ENCODE measurements at places on chromosomes 4 and X.

GRCh38 chr4:4831266-4831665, 28.2 kb upstream of the MSX1 start:
- no peak for DNase-seq

- peak; percentile 7 for DNase-seq
Observed at GRCh38 chr4:148349153-148349552, 93.1 kb downstream of the NR3C2 start.

- no peak for DNase-seq
Observed at GRCh38 chr4:160251522-160252170, 1148.8 kb downstream of the RAPGEF2 start.

GRCh38 chrX:19787305-19787815, 100.0 kb downstream of the SH3KBP1 start:
- no peak for DNase-seq

GRCh38 chr4:8461086-8461485, 20.5 kb downstream of the TRMT44 start:
- no peak for DNase-seq

- DNase-seq: no peak
Observed at GRCh38 chrX:136121788-136122187, 25.5 kb upstream of the FHL1 start.

DNA sequence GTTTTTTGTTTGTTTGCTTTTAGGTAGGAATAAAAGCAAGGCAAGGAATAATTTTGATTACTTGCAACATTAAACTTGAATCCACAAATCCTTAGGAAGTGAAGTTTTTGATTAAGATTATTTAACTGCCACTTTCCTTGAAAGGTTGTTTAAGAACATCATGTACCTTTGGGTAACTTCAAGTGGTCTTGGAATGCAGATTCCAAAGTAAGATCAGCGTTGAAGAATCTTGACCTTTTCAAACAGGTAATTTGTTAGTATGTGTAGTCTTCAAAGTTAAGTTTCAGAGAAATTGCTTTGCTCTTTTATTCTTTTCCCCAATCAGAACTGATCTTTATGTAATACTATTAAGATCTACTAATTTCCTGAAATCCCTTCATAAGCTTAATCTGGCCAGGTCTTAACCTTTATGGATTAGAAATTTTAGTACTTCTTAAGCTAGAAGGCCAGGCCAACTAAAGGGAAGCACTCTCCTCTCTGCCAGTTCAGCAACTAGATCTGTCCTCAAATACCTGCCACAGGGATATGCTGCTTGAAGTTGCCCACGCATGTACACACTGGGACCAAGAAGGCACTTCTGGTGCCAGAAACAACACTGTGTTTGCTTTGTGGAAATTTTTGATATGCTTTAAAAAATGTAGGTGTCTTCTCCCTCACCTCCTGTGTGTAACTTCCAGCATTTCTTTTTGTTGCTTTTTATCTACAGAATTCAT, 7.4 kb downstream of the NPNT start:
- no peak for DNase-seq

DNA sequence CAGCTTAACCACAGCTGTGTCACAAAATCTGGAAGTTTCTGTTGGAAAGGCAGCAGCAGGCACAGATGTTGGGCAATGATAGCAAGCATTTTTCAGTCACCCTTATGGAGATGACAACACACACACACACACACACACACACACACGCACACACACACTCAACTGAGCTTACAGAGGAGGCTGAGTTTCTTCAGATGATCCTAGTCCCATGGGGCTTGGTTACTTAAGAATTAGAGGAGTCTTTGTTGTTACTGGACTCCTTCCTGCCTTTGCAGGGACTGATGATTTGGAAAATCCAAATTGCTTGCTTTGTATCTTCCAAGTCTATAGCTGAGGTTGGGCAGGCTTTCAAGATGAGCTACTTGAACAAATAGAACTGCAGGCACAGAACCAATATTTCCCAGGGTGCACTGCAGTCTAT, 740.1 kb upstream of the PITX2 start:
- DNase-seq: no peak

GRCh38 chr4:19983072-19983471, 268.6 kb upstream of the SLIT2 start:
- no peak for DNase-seq

- no peak for DNase-seq
Observed at GRCh38 chrX:80512924-80513323, 92.7 kb downstream of the TENT5D start.

DNA sequence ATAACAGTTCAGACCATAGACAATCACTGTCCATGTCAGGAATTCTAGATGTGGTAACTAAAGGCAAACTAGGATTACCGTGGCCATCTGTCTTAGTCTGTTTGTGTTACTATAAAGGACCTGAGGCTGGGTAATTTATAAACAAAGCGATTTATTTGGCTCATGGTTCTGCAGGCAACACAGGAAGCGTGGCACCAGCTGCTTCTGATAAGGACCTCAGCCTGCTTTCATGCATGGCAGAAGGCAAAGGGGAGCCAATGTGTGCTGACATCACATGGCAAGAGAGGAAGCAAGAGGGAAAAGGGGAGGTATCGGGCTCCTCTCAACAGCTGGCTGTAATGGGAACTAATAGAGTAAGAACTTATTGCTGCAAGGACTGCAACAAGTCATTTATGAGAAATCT, 376.7 kb downstream of the GPM6A start:
- no peak for DNase-seq

- DNase-seq: no peak
Observed at GRCh38 chr4:42466273-42466844, 69.1 kb downstream of the SHISA3 start.

GRCh38 chr4:17055788-17056187, 157.3 kb upstream of the LDB2 start:
- DNase-seq: no peak

- no peak for DNase-seq
Observed at GRCh38 chr4:1756893-1757779, 35.8 kb downstream of the TACC3 start.

GRCh38 chr4:148054275-148054674, 322.4 kb downstream of the ARHGAP10 start:
- no peak for DNase-seq

GRCh38 chrX:36908801-36909675, 99.1 kb upstream of the FAM47C start:
- peak; percentile 18 for DNase-seq

DNA sequence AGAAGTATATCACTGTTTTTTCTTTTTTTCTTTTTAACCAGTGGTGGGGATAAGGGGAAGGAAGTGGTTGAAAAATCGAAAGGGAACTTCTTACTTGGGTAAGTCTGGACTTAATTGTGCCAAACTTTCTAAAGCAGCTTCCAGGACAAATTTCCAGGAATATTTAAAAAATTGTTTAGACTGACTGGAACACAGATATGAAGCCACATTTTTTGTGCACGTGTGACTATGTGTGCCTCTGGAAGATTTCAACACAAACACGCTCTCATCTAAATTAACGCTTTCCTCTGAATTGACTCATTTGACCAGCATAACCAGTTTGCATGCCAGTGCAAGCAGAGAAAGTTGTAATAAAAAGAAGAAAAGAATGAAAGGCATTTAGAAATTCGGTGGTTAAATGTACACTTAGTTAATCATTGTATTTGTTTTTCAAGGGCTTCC, 18.8 kb upstream of the YTHDC1 start:
- no peak for DNase-seq

DNA sequence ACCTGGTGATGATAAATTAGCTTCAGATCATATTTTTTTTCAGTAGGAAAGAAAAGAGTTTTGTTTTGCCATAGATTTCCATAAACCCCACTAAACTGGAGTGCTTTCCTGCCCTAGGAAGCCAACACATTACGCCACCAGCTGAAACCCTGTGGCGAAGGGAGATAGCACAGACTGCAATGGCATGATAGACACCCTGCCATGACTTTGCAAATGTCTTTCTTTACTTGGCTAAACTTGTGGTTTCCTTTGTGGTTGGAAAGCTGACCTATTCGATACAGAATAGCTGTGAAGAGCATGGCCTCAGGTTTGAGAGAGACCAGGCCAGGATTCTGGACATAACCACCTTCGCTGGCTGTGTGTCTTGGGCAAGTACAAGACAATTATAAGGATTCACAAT, 19.1 kb downstream of the MFAP3L start:
- no peak for DNase-seq

- no peak for DNase-seq
Observed at GRCh38 chr4:60981534-60981933, 218.6 kb upstream of the ADGRL3 start.

DNA sequence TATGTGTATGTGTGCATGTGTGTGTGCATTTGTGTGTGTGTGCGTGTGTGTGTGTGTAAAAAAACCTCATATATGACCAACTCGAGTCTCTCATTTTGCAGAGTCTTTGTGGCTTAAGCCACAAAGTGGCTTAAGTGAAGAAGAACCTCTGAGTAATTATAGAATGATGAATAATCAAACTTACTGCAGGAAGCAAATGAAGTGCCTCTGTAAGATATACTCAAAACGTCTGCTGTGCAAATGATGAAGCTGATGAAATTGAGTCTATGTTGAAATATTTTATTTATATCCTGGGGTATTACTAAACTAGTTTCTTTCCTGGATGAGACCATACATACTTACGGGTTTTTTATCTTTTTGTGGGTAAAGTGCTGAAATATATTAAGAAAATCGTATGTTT, 1198.7 kb downstream of the PCDH7 start:
- DNase-seq: no peak

- DNase-seq: no peak
Observed at GRCh38 chr4:187235456-187236170, 512.0 kb upstream of the FAT1 start.

DNA sequence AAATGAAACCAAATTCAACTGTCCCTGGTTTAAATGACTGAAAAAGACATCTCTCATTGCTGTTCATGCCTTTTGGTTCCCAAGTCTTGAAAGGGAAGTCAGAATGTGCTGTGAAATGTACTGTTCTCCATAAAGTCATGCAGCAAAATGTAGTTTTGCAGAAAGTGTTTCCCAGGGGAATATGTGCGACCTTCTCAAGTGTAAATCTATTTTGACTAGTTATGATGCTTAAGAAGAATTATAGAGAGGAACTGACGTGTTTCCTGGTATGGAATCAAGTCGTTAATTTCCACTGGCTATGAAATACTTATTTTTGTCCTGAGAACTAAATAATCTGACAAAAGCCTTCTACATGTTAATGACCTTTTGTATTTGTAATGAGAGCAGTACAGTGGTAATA, 223.1 kb downstream of the CLCN4 start:
- no peak for DNase-seq

GRCh38 chr4:41792166-41792565, 43.6 kb upstream of the PHOX2B start:
- no peak for DNase-seq

- DNase-seq: no peak
Observed at GRCh38 chrX:72258174-72258573, 18.9 kb downstream of the RPS4X start.

DNA sequence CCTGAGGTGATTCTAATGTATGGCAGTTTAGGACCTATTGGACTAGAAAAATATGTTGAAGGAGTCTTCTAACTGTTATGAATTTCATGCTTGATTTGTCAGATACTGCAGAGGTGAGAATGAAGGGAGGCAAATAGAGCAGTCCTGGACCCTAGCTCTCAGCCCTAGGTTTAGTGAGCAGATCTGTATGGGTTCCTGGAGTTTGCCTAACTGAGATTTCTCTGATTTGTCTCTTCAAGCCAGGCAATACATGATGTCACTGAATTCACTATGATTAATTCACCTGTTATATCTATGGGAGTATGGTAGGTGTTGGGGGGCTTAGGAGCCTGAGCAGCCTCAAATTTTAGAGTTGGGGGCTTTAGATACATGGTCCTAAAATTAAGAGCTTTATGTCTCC, 2.6 kb downstream of the MND1 start:
- no peak for DNase-seq

DNA sequence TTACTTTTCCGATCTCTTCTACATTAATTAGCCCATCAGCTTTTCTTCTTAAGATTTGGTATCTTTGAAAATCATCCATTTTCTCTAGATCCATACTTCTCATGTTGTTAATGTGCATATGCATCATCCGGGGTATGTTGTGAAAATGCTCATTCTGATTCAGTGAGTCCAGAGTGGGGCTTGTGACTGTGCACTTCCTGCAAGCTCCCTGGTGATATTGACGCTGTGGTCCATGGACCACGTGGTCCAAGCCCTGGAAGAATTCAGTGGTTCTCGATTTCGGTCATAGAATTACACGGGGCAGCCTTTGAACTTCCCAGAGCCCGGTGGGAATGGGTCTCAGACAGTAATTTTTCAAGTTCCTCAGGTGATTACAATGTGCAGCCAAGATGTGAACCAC, 69.8 kb downstream of the ZFX start:
- DNase-seq: no peak

DNA sequence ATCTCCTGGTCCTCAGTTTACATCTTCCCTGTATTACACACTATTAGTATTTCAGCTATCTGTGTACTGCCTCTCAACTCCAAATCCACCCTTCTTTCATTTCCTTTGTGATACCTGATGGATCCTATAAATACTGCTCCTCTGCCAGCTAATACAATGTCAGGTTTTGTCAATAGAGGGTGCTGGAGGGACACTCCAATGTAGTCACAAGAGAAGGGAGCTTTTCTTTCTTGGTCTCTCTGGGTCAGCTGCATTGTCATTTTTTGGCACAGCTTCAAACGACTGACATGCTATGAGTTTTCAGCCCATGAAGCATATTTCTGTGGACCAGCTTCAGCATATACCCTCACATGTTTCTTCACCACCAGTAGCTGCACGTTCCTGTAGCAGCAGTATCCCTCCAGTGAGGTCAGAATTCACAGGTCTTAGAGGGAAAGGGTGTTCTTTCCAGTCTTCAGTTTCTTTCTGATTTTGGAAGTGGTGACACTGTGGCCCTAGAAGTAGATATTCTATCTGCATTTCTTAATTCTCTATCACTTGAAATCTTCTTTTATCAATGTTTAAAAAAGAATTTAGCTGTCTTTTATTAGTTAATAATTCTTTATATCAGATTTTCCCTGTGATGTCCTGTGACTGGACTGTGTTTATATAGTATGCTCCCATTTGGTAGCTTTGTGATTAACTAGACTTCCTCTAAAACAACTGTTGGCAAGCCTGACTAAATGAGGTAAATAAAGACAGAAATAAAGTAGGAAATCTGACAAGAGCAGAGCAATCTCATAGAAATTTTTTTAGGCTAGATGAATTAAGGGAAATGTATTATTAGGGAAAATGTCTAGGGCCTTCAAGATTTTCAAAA, 60.6 kb downstream of the GABRA2 start:
- no peak for DNase-seq

GRCh38 chr4:108172231-108172752, 3.6 kb upstream of the LEF1 start:
- DNase-seq: peak; percentile 49

- no peak for DNase-seq
Observed at GRCh38 chr4:142293536-142293935, 552.6 kb downstream of the INPP4B start.

DNA sequence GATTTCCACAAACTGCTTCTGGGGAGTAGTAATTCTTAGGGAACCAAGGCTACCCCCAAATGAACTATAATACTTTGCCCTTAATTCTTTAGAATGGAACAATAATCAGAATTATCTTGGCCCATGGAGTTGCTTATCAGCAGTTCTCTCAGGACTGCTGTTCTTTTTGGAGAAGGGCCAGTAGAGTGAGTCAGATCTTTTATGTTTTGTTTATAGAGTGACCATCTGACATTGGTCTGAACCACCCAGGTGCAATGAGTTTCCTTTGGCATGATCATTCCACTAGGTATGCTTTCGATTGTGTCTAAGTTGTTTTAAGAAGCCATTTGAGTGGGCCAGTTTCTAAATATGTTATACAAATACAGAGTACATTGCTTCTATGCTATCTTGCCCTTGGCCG, 31.8 kb downstream of the PRRG1 start:
- no peak for DNase-seq

Data from activated CD4-positive, alpha-beta T cell treated with anti-CD3 and anti-CD28 coated beads, Interleukin-2, Interleukin-6, amounts not matched to agents 100 ng/mL and 50 ng/mL, durations not matched to agents 16 hours and 8 hours (primary cell).